Effector CD8-positive, alpha-beta T cell (primary cell): ENCODE measurements at places on chromosomes 1 and 21.

GRCh38 chr1:241366196-241366595 is 9.2 kb upstream of the RGS7 start:
- no peak for DNase-seq

DNA sequence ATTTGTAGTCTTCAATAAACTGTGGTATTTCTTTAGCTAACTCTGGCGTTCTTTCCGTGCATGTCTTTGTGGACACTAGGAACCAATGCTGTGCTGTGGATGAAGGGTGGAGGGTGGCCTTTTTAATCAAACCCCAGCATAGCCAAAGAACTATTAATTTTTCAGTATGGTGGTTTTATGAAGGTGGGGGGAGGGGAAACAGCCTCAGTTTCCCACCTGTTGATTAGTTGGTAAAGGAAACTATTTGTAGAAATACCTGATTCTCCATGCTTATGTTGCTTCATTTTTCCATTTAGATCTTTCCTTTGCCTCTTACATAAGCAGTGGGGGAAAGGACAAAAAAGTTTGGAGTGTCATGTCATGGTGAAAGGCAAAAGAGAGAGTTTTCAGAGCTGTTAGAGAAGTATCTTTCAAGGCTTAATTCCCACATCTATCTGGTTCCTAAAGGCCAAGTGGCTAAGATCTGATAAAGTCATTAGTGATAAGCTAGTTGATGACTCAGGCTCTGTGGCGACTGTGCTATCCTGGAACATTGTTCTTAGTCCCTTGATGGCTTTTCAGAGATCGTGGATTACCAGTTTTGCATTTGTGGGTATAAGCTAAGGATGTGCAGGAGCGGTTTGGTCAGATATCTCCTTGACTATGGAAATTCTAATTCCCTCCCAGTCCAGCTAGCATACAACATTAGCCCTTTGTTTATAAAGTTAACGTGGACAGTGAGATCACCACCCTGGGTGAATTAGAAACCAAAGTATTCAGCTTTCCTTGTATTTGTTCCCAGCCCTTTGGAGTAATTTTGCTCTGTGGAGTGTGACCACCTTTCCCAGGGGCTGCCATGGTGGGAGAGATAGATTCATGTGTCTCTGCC is 8.7 kb upstream of the HAX1 start:
- no peak for DNase-seq

- no peak for DNase-seq
Measured at GRCh38 chr1:116320874-116321273, 52.2 kb upstream of the ATP1A1 start.

DNA sequence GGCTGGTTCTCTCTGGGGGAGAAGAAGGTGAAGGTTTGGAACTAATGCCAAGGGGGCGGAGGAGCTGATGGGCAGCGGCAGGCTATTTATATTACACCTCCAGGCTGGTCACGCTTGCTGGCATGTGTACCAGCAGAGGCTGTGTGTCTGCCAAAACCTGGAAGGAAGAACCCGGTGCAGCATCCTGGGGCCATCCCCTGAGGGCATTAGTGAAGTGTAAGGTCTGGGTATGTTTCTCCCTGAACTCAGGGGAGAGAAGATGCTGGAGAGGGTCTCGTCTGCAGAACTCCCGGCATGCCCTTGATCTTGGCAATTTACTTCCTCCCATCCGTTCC is 5.3 kb downstream of the DISP3 start:
- no peak for DNase-seq

DNA sequence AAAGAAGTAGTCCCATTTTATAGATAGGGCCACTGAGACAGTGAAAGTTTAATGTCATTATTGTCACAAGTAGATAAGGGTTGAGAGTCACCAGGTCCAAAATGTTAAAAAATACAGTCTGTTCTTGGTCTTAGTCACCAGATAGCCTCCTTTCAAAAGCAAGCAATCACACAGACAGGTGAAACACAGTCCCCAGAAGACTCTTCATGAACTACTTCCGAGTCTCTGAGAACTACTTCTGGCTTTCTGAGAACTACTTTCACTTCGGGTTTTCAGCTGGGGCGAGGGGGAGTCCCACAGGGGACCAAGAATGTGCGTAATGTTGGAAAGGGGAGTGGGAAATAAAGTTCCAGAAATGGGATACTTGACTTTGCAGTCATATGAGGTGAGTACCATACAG is 143.2 kb downstream of the HHIPL2 start:
- DNase-seq: no peak

- no peak for DNase-seq
Measured at GRCh38 chr21:31180256-31181081, 142.2 kb upstream of the KRTAP19-8 start.

- DNase-seq: no peak
Measured at GRCh38 chr1:206878456-206878855, 13.0 kb downstream of the IL20 start.

GRCh38 chr1:87399264-87399663 is 70.6 kb downstream of the LMO4 start:
- DNase-seq: no peak

DNA sequence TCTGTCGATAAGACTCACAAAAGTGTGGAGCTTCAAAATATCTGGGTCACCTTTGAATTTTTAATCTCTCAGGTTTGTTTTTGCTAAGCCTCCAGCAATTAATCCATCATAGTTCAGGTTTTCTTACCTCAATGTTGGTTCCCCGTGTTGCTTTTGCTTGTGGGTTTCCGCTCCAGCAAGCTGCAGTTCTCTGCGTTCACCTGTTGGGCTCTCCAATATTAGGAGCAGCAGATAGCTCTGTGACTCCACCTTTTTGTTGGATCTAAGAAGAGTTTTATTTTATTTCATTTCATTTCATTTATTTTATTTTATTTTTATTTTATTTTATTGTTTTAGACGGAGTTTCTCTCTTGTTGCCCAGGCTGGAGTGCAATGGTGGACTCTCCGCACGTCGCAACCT is 335.5 kb downstream of the COL11A1 start:
- DNase-seq: no peak

DNA sequence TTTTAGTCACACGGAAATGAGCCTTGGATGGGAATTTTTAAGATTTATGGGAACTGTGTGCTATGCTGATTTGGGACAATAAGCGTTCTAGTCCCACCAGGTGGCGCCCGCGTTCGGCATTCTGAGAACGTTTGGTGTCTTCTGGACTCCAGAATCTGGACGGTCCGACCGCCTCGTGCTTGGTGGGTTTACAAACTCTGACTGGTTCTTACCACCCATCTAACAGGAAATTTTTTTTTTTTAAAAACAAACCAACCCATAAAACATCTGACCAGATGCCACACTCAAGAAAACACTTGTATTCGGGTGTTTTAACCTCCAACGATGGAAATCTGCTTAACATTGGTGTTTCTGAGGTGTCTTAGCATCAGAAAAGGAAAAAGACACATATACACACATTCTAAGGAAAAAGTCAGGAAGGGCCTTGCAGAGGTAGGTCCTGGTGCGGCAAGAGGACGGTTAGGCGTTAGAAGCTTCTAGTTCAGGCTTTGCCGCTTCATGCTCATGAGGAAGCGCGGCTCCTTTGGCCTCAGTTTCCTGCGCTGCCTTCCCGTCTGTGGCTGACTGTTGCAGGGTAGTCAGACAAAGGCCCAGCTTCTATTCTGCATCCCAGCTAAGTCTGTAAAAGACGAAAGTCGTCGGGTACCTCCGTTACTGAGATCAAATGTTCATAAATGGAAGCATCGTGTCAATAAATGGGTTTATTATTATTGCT is 814 bp upstream of the DYRK3 start:
- DNase-seq: peak; percentile 66

- no peak for DNase-seq
Measured at GRCh38 chr1:167566766-167567165, 13.2 kb upstream of the CREG1 start.

DNA sequence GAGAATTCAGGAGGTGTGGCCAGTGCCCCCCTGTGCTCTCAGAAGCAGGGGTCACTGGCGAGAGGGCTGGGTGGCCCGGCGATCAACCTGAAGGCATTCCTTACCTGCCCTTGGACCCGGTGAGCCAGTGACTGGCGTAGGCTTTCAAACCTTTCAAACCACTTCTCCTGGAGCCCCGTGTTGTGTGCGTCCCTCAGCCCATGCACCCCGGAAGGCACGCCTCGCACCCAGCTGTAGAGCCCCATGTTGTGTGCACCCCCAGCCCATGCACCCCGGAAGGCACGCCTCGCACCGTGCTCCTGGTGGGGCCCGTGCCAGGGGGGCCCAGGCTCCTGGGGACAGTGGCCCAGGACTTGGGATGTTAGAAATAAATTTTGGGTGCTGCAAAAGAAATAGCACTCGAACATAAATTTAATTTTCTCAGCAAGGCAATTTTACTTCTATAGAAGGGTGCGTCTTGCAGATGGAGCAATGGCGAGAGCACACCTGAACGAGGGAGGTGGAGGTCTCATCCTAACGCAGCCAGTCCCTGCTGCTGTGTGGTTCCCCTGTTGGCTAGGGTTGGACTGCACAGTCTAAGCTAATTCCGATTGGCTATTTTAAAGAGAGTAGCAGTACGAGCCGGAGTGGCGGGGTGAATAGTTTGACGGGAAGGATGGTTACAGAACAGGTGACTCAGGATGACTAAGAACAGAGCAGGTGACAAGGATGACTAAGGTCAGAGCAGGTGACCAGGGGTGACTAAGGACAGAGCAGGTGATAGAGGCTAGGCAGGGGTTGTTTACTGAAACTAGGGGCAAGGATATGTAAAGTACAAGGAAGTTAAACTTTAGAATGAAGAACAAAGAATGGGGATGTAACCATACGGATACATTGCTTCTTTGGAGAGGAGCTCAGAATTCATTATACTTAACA is 47.4 kb downstream of the PRKCZ start:
- no peak for DNase-seq

- no peak for DNase-seq
Measured at GRCh38 chr21:44052830-44053226, 40.7 kb downstream of the TRAPPC10 start.

- no peak for DNase-seq
Measured at GRCh38 chr1:171769754-171770153, 11.7 kb upstream of the METTL13 start.

DNA sequence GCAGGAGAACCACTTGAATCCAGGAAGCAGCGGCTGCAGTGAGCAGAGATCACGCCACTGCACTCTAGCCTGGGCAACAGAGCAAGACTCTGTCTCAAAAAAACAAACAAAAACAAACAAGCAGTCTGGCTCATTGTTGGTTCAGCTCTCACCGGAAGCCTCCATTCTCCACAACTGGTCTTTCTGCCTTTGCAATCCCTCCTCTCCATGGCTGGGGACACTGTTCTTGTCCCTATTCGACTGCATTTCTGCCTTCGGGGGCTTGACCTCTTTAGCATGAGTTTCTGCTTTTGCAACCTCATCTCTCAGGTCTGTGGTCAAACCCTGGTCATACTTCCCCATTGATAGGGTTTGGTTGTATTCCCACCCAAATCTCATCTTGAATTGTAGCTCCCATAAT is 216.3 kb upstream of the NR5A2 start:
- no peak for DNase-seq

GRCh38 chr1:30682396-30683275 is 40.7 kb downstream of the MATN1 start:
- DNase-seq: no peak

DNA sequence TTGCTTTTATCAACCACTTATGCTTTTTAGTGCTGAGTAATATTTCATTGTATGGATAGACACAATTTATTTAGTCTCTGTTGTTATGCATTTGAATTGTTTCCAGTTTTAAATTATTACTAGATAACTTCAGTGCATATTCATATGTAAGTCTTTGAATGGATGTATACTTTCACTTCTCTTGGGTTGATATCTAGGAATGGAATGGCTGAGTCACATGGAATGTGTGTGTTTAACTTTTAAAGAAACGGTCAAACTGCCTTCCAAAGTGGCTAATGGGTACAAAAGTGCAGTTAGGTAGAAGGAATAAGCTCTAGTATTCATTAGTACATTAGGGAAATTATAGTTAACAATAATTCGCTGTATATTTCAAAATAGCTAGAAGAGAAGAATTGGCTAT is 82.4 kb downstream of the NPHS2 start:
- no peak for DNase-seq

- peak; percentile 65 for DNase-seq
Measured at GRCh38 chr1:167454894-167455785, 63.2 kb downstream of the CD247 start.

- no peak for DNase-seq
Measured at GRCh38 chr1:221766210-221766609, 24.3 kb upstream of the DUSP10 start.

- no peak for DNase-seq
Measured at GRCh38 chr1:117014209-117014608, 12.6 kb downstream of the CD101 start.

- no peak for DNase-seq
Measured at GRCh38 chr1:93827633-93828366, 51.2 kb downstream of the DNTTIP2 start.

DNA sequence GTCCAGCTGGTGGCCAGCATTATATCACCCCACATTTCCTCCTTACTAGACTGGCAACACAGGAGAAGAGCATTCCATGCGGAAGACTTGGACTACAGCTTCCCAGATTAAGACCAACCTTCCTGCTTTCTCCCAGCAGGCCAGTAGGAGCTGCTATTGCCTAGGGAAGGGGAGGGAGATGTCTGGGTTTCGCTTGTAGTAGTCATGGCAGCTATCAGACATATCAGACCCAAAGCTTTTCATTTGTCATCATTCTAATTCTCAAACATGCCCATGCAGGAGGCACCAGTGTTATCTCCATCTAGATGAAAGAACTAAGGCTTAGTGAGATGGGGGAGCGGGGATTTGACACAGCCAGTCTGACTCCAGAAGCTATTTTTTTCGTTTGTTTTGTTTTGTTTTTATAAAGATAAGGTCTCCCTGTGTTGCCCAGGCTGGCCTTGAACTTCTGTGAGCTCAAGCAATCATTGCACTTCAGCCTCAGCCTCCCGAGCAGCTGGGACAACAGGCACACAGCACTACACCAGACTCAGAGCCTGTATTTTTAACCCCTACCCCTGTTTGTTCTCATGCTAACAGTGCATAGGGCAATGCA is 4.5 kb downstream of the PLA2G2A start:
- no peak for DNase-seq

GRCh38 chr1:189726806-189727205 is 750.9 kb downstream of the BRINP3 start:
- no peak for DNase-seq

DNA sequence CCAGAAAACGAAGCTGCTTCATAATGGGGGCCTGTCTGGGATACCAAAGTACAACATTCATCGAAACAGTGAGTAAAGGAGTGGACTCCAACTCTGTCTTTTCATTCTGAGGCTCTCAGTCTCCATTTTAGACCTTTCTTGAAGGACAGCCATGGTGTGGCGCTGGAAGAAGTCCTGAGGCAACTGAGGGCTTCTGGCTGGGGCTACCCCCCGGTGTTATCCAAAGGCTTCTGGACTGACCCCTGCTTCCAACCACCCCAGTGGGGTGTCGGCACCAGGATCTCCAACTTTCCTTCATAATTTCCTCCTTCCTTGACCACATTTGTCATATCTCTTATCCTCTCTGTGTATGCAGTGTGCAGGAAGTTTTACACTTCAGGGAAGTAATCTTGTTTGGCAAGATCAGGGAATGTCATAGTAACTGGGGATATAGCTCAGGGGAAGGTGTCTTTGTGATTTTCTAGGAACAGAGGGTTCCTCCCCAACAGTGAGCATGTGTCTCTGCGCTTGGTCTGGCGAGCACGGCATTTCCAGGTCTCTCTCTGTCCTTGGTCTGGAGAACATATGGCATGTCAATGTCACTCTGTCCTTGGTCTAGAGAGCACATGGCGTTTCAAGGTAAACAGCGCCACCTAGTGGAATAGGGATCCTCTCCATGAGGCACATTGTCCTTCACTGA is 19.4 kb upstream of the BSDC1 start:
- peak; percentile 56 for DNase-seq
